ENCODE measurements at places on chromosomes 16 and 17. TPM values are rescaled to one million over a fixed set of nuclear protein-coding genes. Genes with fewer than 3 reads are reported as not detected.

PYCARD gene
- 206 TPM for total RNA-seq

CCDC43 gene
- 17.1 TPM for total RNA-seq

IKZF3 gene
- 137 TPM for total RNA-seq

KRT33B gene
- total RNA-seq: not detected

PKMYT1 gene
- total RNA-seq: 17.6 TPM

ACSM2A gene
- not detected for total RNA-seq

GRCh38 chr17:58272367-58273280 lies 8.1 kb downstream of the MPO start:
- H3K36me3 ChIP-seq: no peaks in the 10 kb centered on the region
- H3K4me1 ChIP-seq: no peaks in the 10 kb centered on the region
- no peak for DNase-seq
- no peak overlapping the region for H3K4me3 ChIP-seq
- H3K27me3 ChIP-seq: no peaks in the 10 kb centered on the region
- H3K27ac ChIP-seq: no peak overlapping the region

GRCh38 chr16:75298267-75298666 lies 46.8 kb upstream of the BCAR1 start:
- H3K27ac ChIP-seq: peak overlapping the region; percentile 50
- no peaks in the 10 kb centered on the region for H3K27me3 ChIP-seq
- 0 out of 2 replicates have a peak overlapping the region, but pooled peaks have one; percentile 26 for H3K4me3 ChIP-seq
- peaks cover 2% of the 10 kb centered on the region for H3K36me3 ChIP-seq

GRCh38 chr17:22718689-22719088 lies 1026.4 kb downstream of the KCNJ18 start:
- no peaks in the 10 kb centered on the region for H3K27me3 ChIP-seq
- H3K4me3 ChIP-seq: no peak overlapping the region
- H3K36me3 ChIP-seq: no peaks in the 10 kb centered on the region
- DNase-seq: no peak
- no peak overlapping the region for H3K27ac ChIP-seq
- no peaks in the 10 kb centered on the region for H3K4me1 ChIP-seq

DNA sequence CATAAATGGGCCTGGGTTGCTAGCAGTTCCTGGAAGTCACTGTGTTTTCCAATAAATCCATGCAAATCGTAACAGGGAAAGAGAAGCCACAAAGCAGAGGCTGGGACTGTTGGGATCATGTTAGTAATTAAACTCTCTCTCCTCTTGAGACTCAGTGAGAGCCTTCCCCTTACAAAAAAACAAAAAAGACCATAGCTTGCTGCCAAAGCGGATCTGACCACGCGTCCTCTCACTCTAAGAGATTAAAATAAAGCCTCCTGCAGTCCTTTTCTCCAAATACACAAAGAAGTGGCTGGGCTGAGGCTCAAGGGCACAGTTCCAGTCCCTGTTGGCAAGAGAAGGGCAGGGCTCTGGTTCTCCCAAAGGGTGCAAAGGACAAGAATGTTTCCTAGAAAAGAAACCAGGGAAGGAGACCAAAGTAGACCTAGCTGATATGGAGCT lies 38.5 kb downstream of the PIGL start:
- H3K4me3 ChIP-seq: no peak overlapping the region
- H3K4me1 ChIP-seq: no peaks in the 10 kb centered on the region
- no peak overlapping the region for H3K27ac ChIP-seq
- H3K27me3 ChIP-seq: no peaks in the 10 kb centered on the region
- no peaks in the 10 kb centered on the region for H3K36me3 ChIP-seq

GRCh38 chr16:31204871-31205666 lies 2.5 kb upstream of the PYCARD start:
- no peak overlapping the region for H3K4me3 ChIP-seq
- H3K27ac ChIP-seq: no peak overlapping the region
- no peak for DNase-seq
- peaks cover 26% of the 10 kb centered on the region for H3K4me1 ChIP-seq
- no peaks in the 10 kb centered on the region for H3K27me3 ChIP-seq

DNA sequence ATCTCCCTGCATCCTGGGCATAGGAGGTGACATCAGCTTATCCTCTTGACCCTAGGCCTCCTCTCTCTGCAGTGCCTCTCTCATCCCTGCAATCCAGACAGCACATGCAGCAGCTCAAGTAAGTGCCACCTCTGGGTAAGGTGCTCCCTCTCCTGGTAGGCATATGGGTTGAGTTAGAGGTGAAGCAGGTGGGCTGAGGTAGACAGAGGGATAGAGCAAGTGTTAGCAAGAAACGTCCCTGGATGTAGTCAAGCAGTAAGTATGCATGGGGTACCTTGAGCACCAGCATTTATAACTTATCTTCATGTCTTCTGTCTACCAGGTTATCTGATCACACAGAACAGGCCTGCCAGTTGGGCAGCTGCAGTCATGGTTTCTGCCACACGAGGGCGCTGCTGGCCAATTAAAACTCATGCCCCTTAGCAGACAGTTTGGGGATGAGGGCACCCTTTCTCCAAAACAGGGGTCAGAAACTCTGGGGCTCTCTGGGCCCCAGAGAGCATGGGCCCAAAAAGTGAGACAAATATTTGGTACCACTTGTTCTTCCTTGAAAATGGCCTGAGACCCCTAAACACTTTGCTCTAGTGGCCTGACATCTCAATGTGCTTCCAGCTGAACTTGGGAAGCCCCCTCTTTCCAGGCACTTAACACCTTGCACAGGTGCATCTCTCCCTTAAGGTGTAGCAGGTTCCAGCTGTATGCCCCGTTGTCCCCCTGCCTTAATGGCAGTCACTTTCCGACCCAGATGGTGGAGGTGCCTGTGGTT lies 59.8 kb downstream of the NEUROD2 start:
- no peak overlapping the region for H3K4me3 ChIP-seq
- peaks cover 50% of the 10 kb centered on the region for H3K4me1 ChIP-seq
- H3K36me3 ChIP-seq: no peaks in the 10 kb centered on the region
- no peaks in the 10 kb centered on the region for H3K27me3 ChIP-seq
- DNase-seq: peak; percentile 90

DNA sequence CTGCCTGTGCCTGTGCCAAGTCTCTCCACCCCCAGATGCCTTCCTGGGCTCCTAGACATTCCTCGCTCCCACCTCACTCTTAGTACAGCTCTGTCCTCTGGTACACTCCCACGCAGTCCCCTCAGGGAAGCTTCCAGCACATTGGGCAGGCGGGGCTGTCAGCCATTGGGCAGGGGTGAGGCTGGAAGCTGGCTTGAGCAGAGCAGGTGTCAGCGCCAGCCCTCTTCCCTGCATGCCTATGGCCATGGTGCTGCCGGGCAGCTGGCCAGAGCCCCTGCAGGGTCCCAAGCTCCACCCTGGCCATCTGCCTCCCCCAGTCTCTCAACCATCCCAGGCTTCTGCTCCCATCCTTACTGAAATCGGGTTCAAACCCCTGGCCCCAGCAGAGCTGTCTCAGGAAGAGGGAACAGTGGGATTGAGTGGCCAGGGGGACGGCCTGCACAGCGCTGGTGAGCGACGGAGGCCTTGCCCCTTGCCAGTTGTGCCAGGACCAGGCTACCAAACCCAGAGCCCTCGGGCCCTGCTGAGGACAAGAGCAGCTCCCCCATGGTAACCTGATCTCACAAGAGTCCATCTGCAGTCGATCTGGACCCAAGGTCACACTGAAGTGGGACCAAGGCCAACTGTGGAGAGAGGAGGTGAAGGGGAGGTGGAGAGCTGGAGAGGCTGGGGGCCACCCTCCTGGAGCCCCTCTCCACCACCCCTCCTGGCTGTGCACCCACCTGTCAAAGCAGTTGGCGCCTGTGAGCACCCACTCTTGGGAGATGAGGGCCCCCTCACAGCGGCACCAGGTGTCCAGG lies 2.4 kb upstream of the B9D1 start:
- H3K36me3 ChIP-seq: no peaks in the 10 kb centered on the region
- H3K27me3 ChIP-seq: no peaks in the 10 kb centered on the region
- H3K4me3 ChIP-seq: no peak overlapping the region
- no peak overlapping the region for H3K27ac ChIP-seq
- peaks cover 18% of the 10 kb centered on the region for H3K4me1 ChIP-seq

All from Karpas-422 (cell line).